ENCODE measurements at places on chromosomes 1 and 21. TPM values are rescaled to one million over a fixed set of nuclear protein-coding genes. Genes with fewer than 3 reads are reported as not detected.

HUNK gene
- total RNA-seq = not detected

TRIM58 gene
- not detected for total RNA-seq

PLK3 gene
- 27.7 TPM for total RNA-seq

ELF3 gene
- total RNA-seq = 0.06 TPM

ZSWIM5 gene
- under 0.01 TPM for total RNA-seq

IL23R gene
- total RNA-seq = not detected

FAM72D gene
- total RNA-seq = 3.6 TPM

LRRC39 gene
- total RNA-seq = 0.19 TPM

NUAK2 gene
- 0.64 TPM for total RNA-seq

RPTN gene
- total RNA-seq = not detected

ITLN2 gene
- not detected for total RNA-seq

All from LHCN-M2 (cell line).